ENCODE measurements at places on chromosomes 5 and 9.

- no peak for DNase-seq
Observed at GRCh38 chr9:122333169-122333808, 37.5 kb upstream of the PTGS1 start.

DNA sequence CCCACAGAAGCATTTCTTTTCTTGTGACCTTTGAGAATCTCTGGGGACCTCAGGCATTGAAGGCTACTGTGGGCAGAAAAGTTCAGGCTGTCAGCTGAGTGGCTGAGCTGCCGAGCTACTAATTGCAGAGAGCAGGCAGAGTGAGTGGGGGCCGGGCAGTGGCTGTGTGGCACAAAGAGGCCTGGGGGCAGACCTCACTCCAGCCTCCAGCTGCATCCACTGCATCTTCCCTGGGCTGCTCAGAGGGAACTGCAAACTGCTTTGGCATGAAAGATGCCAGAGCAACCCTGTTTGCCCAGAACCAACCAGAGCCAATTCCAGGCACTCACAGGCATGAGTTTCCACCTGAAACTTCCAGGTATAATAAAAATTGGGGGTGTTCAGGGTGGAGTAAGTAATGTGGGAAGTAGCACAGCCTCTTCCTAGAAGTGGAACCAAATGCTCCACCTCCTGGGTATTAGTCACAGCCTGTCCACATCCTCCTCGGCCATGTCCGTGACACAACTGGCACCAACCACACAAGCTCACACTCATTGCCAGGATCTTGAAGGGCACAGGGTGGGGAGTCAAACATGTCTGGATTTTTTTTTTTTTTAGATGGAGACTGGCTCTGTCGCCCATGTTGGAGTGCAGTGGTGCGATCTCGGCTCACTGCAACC, 548.9 kb downstream of the BNC2 start:
- peak; percentile 72 for DNase-seq

- DNase-seq: no peak
Observed at GRCh38 chr9:114884787-114885452, 45.5 kb downstream of the TNFSF8 start.

DNA sequence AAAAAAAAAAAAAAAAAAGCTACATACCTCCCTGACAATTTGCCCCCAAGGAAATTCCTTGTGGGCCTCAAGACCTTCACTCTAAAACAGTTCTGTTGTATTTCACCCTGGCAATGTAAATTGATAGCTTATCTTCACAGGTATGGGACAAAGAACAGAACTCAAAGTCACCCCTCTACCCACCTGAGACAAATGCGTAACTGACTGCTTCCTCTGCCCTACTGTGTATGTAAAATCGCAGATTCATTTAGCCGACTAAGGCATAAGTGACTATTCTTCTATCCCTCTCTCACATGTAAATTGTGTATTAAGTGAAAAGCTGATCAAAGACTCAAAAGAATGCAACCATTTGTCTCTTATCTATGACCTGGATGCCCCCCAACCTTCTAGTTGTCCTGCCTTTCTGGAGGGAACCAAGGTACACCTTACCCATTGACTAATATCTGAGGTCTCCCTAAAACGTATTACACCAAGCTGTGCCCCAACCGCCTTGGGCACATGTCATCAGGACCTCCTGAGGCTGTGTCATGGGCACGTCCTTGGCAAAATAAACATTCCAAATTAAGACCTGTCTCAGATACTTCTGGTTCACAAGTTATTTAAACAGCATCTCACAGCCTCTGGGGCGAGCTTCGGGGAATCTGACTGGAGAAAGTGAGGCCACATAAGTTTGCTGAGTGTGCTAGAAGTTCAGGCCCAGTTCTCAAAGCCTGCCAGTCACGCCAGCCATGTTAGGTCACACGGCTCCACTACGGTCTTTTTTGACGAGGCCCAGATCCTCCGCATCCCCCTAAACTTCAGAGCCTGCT, 954 bp downstream of the TBCA start:
- DNase-seq: no peak

- no peak for DNase-seq
Observed at GRCh38 chr5:10726179-10726912, 34.7 kb downstream of the DAP start.

DNA sequence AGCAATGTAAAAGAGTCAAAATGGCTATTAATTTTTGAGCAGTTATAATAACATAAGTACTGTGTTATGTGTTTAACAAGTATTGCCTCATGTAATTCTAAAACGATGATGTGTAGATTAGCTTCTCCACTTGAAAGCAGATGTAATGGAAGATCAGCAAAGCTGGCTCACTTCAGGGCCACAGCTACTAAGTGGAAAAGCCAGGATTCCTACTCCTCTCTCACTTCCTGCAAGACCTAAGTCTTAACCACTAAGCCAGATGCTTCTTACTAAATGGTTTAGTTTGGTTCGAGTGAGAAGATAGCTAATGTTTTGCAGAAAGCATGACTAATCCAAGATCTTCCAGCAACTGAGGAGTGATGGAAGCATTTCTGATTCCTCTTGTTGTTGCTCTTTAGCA, 15.7 kb upstream of the TNC start:
- peak; percentile 97 for DNase-seq

DNA sequence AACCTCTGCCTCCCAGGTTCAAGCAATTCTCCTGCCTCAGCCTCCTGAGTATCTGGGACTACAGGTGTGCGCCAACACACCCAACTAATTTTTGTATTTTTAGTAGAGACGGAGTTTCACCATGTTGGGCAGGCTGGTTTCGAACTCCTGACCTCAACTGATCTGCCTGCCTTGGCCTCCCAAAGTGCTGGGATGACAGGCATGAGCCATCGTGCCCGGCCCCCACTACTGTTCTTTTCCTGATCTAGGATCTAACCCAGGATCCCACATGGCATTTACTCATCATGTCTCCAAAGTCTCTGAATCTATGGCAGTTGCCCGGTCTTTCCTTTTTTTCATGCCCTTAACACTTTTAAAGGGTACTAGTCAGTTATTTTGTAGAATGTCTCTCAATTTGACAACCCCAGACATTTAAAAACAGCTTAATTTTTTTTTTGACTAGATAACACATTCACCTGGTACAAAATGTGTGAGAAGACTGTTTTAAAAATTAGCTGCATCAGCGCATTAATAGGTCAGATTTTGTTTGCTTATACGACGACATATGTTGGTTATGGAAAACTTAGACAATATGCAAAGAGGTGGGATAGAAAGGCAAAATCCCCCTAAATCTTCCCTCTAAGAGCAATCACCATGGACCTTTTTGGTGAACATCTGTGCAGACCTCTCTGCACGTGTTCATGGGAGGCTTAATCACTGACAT, 46.5 kb downstream of the STOM start:
- DNase-seq: no peak

- no peak for DNase-seq
Observed at GRCh38 chr9:6655036-6655435, 9.5 kb upstream of the GLDC start.

GRCh38 chr5:55141945-55142690, 17.9 kb upstream of the GPX8 start:
- DNase-seq: no peak

- no peak for DNase-seq
Observed at GRCh38 chr9:127937056-127937387, 632 bp downstream of the DPM2 start.

GRCh38 chr5:1883120-1883924, 597 bp upstream of the IRX4 start:
- DNase-seq: no peak

DNA sequence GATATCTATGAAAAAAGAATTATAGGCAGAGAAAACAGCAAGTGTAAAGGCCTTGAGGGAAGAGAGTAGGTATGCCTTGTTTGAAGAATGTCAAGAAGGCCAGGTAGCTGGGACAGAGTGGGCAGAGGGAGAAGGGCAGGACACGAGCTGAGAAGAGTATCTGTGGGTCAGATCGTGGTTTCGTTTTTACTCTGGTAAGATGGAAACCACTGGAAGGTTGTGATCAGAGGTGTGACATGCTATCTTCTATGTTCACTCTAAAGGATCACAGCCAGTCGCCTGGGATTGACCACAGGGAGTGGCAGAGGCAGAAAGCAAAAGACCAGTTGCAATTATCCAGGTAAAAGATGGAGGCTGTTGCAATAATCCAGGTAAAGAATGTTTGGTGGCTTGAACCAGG, 12.6 kb upstream of the ARHGAP26 start:
- no peak for DNase-seq

DNA sequence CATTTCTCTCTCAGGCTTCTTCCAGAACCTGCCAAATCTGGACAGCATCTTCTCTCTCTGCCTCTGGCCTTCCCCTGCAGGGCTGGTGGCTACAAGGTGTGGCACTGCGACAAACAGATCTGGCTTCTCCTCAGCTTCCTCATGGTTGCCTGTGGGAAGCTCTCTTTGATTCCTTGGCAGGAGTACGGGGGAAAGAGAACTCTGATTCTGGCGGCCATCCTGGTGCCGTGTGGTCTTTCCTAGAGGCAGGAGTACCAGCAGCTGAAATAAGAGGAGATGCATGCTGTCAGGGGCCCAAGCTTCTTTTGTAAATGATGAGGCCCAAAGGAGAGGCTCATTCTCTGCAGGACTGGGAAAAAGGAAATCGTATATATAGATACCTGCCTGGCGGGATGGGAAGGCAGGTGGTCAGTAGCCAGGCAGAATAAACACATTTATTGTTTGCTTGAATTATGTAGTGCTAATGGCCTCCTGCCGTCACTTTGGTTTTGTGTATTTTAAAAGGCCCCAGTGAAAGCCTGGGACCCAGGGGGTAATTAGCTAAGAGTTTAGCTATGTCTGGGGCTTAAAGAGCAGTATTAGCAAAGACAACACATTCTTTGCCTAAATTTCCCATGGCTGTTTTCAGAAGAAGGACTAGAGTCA, at the start of gene CER1:
Gene CER1 (minus strand): TSS at position 343 of the 645 bp plus-strand sequence. CDS start 61 bp downstream, at position 282.
- no peak for DNase-seq

DNA sequence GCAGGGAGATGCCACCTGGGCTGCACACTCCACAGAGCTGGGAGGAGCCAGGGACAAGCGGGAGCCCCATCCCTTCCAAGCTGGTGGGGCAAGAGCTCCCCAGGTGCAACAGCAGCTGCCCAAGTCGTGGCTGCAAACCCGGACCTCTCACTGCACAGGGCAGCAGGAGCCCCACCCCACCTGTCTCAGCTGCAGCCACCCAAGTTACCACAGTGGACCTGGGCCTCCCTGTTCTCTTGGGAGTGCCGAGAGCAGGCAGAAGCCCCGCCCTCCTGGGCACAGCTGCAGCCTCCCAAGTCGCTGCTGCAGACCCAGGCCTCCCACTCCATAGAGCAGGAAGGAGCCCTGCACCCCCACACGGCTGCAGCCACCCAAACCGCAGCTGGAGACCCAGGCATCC, 374.1 kb upstream of the ACO1 start:
- DNase-seq: no peak

- DNase-seq: no peak
Observed at GRCh38 chr5:167864801-167865200, 426.6 kb upstream of the WWC1 start.

- DNase-seq: no peak
Observed at GRCh38 chr9:104784098-104784497, 20.2 kb downstream of the NIPSNAP3B start.

DNA sequence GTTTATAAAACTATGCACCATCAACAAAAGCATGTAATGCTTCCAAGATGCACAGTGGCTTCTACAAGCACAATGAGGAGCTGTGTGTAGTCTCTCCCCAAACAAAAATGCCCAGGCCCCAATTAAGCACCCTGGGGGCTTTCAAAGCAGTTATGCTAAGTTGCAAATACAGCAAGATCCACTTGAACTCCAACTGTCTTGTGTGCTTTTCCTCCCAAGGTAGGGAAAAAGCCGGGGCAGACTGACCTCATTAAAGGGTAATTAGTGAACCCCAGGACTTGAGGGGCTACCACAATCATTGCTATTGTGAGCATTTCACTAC, 13.1 kb downstream of the ZNF608 start:
- no peak for DNase-seq

DNA sequence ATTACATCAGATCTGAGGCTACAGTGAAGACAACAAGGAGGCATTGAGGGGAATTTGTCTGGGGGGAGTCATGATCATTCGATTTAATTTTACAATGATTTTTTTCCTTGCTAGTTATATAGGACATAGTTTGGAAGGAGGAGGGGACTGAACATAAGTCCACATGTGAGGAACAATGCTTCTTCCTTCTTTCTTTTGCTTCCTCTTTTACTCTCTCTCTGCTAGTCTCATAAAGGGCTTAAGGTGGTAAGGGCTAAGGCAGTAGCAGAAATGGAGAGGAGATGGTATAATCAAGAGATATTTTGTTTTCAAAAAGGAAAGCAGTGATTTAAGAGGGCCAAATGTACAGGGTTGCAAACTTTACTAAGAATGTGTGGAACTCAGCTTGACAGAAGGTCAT, 64.3 kb downstream of the GRIN3A start:
- no peak for DNase-seq

DNA sequence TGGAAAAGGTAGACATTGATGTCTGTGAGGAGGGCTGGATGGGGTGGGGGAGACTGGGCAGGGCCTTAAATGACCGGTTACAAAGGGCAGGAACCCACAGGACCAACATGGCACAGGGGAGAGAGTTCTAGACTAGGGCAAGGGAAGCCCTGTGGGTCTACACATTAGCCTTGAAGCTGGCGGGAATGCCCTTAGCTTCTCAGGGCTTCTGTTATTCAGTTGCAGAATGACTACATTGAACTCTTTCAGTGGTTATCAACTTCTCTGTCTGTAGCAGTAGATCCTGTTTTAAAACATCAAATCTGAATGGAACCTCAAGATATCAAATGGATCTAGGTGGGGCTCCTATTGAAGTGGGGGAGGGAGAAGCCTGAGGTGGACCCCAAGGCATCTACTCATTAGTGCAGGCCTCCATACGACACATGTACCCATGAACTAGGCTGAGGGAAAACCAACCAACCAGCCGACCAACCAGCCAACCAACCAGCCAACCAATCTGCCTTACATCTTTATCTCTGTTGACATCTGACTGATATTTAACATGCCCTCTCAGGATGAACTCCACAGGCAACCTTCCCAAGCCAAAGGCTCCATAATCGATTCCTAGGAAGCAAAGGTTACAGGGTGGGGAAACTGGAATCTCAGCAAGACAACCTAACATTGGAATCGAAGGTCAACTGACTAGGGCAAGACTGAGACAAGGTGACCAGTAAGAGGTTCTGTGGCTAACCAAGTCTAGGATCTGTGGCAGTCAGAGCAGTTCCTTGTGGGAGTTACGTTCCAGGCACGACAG, 48.3 kb downstream of the DAP start:
- no peak for DNase-seq

DNA sequence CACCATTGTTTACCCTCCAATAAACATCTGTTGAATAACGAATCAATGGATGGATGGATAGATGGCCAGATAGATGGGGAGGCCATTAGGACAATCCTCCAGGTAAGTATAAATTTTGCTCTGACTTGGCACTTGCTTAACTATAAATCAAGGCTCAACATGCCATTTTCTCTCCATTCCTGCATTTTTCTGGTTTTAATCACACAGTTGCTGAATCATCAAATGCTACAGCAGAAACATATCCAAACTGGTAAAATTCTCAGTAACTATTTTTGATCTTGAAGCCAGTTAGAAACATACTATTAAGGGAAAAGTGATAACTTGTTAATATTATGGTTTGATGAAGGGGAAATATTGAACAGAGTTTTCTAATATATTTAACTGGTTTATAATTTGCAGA, 71.5 kb upstream of the MTAP start:
- no peak for DNase-seq

All from AG10803 (cell line).